NCI-H2171 (cell line): ENCODE measurements at places on chromosomes 4 and X.

- DNase-seq: no peak
Observed at GRCh38 chr4:103268746-103269145, 70.6 kb upstream of the CENPE start.

GRCh38 chr4:25343671-25344070, 31.1 kb downstream of the ZCCHC4 start:
- DNase-seq: no peak

GRCh38 chr4:108345862-108346817, 177.4 kb upstream of the LEF1 start:
- DNase-seq: no peak

GRCh38 chr4:125125276-125125675, 189.5 kb upstream of the FAT4 start:
- DNase-seq: no peak

DNA sequence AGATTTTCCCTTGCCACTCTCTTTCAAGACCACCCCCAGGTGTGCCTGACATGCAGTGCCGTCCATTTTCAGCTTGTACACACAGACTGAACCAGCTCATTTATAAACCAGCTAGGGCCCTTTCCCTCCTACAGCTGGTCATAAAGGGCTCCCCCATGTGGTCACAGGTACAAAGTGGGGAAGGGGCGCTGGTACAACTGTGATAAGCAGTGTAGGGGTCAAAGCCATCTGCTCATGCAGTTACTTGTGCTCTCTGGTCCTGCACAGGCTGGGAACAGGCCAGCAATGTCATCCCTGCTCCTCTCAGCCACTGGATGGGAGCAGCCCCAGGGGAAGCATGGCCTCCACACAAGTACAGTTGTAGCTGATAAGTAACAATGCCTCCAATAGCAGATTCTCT, 20.6 kb downstream of the GABRQ start:
- no peak for DNase-seq

DNA sequence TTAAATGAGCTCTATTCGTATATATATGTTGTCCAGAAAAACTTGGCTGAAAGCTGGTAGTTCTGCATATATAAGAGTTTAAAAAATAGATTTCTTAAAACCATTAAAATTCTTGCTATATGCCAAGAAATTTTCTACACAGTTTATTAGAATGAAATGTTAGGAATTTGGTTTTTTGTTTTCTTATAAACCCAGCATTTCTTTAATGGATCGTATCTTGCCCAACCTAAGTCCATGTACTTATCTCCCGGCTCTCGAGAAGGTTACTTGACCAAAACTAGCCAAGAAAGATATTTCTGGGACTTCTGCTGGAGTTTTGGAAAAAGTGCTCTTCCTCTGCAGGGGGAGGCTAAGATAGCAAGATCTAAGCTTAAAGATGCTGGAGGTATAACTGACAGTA, 4.7 kb upstream of the ASB5 start:
- DNase-seq: no peak

- no peak for DNase-seq
Observed at GRCh38 chr4:83083925-83084475, 30.5 kb downstream of the PLAC8 start.

DNA sequence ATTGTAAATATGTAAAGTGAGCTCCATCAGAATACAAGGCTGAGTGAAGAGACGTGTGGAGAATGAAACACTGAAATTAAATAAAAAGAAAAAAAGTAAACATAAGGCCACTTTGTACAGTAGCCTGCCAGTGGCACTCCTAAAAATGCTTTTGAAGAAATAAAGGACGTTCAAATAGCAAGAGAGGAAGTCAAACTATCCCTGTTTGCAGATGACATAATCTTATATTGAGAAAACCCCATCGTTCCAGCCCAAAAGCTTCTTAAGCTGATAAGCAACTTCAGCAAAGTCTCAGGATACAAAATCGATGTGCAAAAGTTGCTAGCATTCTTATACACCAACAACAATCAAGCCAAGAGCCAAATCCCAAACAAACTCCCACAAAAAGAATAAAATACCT, 24.2 kb downstream of the RASSF6 start:
- DNase-seq: no peak

DNA sequence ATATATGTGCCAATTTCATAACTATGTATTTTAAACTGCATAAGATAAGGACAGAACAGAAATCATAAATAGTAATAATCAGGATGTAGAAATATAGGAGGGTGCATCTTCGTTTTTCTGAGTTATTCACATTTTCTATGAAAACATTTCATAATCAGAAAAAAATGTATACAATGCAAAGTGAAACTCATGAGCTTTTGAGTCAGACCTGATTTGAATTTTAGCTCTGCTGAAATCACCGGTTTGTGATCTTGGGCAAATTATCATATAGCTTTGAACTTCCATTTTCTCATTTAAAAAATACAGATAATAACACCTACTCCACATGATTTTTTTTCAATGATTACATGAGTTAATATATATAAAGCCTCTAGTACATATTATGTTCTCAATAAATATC, 106.9 kb downstream of the KDR start:
- no peak for DNase-seq

- DNase-seq: no peak
Observed at GRCh38 chrX:107293056-107293455, 86.6 kb downstream of the DNAAF6 start.

GRCh38 chrX:150926791-150927190, 28.3 kb upstream of the CD99L2 start:
- DNase-seq: no peak

DNA sequence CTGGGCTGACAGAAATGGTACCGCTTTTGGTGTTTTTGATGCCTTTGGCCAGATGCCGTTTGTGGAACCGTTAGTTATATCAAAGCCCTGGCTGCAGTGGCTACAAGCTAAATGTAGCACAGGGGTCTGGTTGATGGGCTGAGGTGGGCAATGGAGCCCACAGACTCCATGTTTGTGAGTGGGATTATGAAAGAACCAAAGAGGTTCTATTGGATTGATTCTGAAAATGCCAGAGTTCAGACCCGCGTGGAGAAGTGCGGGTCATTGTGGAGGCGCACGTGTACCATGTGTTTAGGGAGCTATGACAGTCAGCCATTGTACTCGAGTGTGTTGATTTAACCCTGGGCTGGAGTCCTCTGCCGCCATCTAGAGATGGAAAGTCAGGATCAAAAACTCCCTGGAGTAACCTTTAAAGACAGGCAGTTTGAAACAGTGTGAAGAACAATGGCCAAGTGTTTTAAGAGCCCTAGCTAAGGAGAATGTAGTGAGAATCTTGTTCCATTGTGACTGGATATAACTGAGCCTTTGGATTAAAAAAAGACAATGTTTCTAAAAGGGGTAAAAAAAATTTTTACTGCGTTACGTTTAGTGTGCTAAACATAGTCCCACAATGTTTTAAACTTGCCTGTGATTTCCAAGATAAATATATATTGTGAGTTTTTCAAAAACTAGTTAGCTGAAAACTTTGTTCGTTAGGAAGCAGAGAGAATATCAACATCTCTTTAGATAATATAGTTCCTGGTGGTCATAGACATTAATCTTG, 12.7 kb downstream of the ART3 start:
- DNase-seq: peak; percentile 15

- no peak for DNase-seq
Observed at GRCh38 chr4:102256321-102256720, 89.0 kb downstream of the SLC39A8 start.

- no peak for DNase-seq
Observed at GRCh38 chrX:153499876-153500275, 5.1 kb downstream of the BGN start.

GRCh38 chrX:153766871-153767673, 3.0 kb downstream of the PLXNB3 start:
- DNase-seq: no peak

- no peak for DNase-seq
Observed at GRCh38 chr4:6448476-6449170, 23.8 kb downstream of the PPP2R2C start.

DNA sequence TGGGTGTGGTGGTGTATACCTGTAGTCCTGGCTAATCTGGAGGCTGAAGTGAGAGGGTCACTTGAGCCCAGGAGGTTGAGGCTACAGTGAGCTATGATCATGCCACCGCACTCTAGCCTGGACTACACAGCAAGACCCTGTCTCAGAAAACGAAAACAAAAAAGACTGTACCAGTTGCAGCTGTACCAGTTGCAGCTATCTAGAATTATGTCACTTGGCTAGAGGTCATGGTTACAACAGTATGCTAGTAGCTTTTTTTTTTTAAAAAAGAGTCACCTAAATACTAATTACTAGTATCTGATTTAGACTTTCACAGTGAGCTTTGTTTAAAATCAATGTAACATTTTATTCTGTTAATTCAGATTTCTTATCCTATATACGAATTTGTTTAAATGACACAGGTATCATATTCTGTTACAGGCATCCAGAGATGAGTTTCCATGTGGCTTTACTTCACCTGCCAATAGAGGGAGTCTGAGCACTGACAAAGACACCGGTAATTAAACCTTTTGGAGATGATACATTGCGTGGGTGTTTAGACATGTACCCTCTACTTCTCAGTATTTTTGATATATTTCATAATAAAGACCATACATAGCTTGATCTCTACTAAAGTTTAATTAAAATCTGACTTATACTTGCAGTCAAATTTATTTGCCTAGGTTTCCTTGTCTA, 100.2 kb upstream of the IL13RA1 start:
- no peak for DNase-seq

- DNase-seq: no peak
Observed at GRCh38 chr4:26021417-26022345, 107.7 kb downstream of the SMIM20 start.

DNA sequence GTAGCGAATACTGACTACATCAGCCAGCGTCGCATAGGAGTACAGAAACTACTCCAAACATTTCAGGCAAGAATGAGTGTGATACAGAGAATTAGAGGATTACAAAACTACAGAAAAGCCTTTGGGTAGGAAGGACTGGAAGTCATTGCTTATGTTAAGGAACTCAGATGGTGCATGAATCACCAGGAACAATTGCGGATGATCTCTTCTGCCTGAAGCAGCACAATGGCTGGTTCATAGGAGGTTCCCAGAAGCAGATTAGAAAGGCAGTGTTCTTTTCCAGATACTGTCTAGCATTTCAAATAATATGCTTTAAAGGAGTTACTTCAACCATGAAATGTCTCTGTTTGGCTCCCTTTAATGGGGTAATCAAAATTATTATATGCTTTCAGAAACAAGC, 42.5 kb upstream of the MAP9 start:
- no peak for DNase-seq

GRCh38 chr4:144861471-144861870, 215.5 kb downstream of the HHIP start:
- DNase-seq: no peak

GRCh38 chr4:95465010-95465409, 83.8 kb downstream of the UNC5C start:
- DNase-seq: no peak

DNA sequence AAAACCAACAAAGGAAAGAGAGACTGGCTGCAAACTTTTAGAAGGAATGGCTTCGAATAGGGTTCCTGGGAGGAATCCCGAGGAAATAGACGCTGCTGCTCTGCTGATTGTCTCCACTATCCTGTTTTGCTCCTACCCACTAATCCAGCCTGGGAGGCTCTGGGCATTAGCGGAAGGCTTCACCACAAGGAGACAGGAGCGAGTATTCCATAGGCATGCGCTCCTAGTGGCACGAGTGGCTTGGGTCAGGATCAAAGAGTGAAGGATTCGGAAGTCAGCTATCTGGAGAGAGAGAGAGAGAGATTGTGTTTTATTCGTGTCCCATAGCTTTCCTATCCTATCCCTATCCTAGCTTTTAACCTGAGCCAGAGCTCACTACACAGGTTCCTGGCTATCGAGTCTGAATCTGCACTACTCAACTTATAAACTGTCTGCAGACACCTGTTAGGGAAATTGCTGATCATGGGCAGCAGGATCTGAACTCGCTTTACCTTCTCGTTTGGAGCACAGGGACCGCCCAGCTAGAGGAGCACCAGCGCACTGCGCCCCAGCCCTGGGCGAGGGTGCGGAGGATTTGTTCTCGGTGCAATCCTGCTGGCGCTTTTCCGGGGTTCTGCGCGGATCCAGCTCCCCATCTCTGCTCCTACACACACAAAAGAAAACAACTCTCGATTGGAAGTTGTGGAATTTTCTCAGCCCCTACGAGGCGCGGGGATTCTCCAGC, 740 bp upstream of the NPY2R start:
- DNase-seq: no peak

DNA sequence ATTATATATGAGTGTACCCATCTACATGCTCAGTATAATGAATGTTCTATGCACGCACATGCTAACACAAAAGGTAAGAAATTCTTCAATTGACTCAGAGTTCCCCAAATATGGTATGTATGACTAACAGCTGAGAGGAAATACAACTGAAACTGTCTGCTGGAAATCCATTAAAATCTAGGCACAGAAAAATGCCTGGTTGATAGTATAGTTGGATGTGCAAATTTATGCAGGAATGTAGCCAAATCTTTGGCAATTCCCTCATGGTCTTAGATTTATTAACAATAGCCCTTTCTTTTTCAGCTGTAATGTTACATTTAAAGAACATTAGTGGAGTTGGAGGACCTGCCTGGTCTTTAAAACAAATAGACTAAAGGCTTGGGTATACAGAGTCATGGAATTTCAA, 5.5 kb downstream of the CAMK2D start:
- no peak for DNase-seq

- peak; percentile 15 for DNase-seq
Observed at GRCh38 chrX:35890699-35891098, 28.8 kb upstream of the CFAP47 start.

DNA sequence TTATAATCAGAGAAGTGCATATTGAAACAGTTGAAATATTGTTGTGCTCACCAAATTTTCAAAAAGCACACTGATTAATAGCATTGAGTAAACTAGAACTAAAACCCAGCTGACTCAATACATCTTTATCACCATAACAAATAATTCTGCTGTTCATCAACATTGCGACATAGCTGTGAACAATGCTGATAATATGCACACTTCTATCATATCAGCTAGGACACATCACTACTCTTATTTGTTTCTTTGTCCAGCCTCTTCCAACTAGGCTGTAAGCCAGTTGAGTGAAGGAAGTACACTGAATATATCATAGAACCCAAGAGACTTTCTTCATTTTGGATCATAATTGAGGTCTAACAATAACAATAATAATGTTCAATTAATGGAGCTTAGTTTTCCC, 349.7 kb downstream of the IQCM start:
- DNase-seq: no peak

- DNase-seq: no peak
Observed at GRCh38 chrX:7399373-7399772, 251.4 kb upstream of the PUDP start.

DNA sequence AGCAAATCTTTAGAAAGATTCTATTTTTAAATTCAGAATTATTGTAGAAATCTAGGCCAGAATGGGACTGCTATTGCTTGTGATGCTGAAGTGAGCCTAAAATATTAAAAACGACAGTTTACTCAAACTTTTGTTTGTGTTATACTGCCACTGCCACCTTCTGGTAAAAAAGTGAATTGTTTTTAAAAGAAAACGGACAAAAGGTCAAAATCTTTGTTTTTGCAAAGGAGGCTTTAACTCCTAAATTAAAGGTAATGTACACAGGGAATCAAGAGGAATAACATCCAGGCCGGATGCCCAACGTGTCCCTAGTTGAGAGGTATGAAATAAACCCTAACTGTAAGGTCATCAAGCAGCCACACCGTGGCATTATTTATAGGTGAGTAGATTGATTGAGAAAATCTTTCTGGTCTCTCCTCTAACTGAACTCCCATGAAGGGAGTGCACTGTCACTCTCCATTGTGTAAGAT, 338.3 kb upstream of the GALNT7 start:
- DNase-seq: no peak

- no peak for DNase-seq
Observed at GRCh38 chr4:174429701-174430410, 92.4 kb downstream of the HPGD start.
